Peyer's patch (tissue), 4 donors: ENCODE measurements at places on chromosomes 13 and 19.

- H3K27me3 ChIP-seq, result no peaks in the 10 kb centered on the region
- no peak overlapping the region for H3K4me3 ChIP-seq
Observed at GRCh38 chr13:68214691-68215415, 984.7 kb upstream of the PCDH9 start.

- H3K36me3 ChIP-seq, result no peaks in the 10 kb centered on the region
- H3K27ac ChIP-seq, result no peak overlapping the region
- no peak overlapping the region for H3K4me3 ChIP-seq
- no peaks in the 10 kb centered on the region for H3K4me1 ChIP-seq
- no peaks in the 10 kb centered on the region for H3K27me3 ChIP-seq
Observed at GRCh38 chr13:85700906-85701305, 98.3 kb downstream of the SLITRK6 start.

DNA sequence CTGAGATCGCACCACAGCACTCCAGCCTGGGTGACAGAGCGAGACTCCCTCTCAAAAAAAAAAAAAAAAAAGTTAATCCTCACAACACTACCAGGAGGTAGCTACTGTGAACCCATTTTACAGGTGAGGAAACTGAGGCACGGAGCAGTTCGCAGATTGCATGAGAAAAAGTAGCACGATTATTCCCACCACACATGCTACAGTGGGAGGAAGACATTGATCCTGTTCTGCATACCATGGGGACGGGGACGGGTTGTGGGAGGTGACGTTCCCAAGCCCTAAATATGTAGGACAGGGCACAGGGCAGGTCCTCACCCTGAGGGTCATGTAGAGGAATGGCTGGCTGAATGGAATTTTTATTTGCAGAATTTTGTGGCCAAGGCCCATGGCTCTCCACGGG is 23.7 kb downstream of the CLEC17A start:
- H3K4me3 ChIP-seq, result no peak overlapping the region
- H3K4me1 ChIP-seq, result no peaks in the 10 kb centered on the region
- H3K27me3 ChIP-seq, result no peaks in the 10 kb centered on the region

GRCh38 chr19:49327878-49328544 is 3.0 kb upstream of the SLC6A16 start:
- no peaks in the 10 kb centered on the region for H3K36me3 ChIP-seq
- H3K4me1 ChIP-seq, result peaks cover 13% of the 10 kb centered on the region
- no peaks in the 10 kb centered on the region for H3K27me3 ChIP-seq

DNA sequence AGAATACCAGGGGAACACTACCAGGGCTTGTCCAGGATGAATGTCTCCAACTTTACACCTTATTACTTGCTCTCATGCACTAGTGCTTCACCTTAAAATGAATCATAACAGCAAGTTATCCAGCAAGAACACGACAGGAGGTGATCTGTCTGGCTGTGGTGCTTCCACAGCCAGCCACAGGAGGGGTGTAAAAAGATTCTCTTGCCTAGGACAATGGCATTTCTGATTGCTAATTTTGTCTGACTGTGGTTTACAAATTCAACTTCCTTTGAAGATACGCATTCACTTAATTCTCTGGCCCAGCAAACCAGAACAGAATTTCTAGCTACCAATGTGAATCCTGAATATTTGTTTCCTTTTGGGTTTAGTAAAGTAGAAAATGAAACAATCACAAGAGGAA is 23.1 kb upstream of the COG3 start:
- no peaks in the 10 kb centered on the region for H3K4me1 ChIP-seq
- no peaks in the 10 kb centered on the region for H3K27me3 ChIP-seq
- no peak overlapping the region for H3K4me3 ChIP-seq
- no peak for DNase-seq

DNA sequence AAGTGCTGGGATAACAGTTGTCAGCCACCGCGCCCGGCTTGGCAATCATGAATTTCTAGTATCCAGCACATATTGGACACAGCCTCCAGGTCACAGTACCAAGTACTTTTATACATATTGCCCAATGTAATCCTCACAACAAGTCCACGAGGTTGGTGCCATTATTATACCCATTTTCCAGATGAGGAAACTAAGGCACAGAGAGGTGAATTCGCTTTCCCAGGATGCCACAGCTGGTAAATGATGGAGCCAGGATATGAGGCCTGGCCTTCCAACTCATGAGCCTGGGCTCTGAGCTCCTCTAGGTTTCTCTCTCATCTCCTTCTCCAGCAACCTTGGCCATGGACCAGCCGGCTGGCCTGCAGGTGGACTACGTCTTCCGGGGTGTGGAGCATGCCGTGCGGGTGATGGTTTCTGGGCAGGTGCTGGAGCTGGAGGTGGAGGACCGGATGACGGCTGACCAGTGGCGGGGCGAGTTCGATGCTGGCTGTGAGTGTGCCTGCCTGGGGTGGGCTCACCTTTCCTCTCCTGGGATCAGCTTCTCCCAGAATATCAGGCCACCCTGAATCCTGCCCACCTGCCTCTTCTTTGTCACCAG is 7.5 kb downstream of the CCDC61 start:
- no peak for DNase-seq
- H3K36me3 ChIP-seq, result no peaks in the 10 kb centered on the region
- no peak overlapping the region for H3K27ac ChIP-seq

GRCh38 chr19:55383279-55384130 is 587 bp downstream of the TMEM238 start:
- H3K4me3 ChIP-seq, result peak overlapping the region; percentile 78
- no peaks in the 10 kb centered on the region for H3K27me3 ChIP-seq
- H3K4me1 ChIP-seq, result peaks cover 8% of the 10 kb centered on the region
- H3K27ac ChIP-seq, result peak overlapping the region; percentile 85
- H3K36me3 ChIP-seq, result peaks cover 18% of the 10 kb centered on the region

GRCh38 chr13:97019236-97019635 is 25.0 kb upstream of the OXGR1 start:
- H3K27ac ChIP-seq, result no peak overlapping the region
- DNase-seq, result no peak
- no peaks in the 10 kb centered on the region for H3K27me3 ChIP-seq
- no peak overlapping the region for H3K4me3 ChIP-seq

GRCh38 chr13:46355088-46355468 is 32.0 kb downstream of the RUBCNL start:
- no peaks in the 10 kb centered on the region for H3K36me3 ChIP-seq
- H3K27ac ChIP-seq, result no peak overlapping the region
- no peak for DNase-seq
- H3K4me3 ChIP-seq, result no peak overlapping the region
- H3K4me1 ChIP-seq, result no peaks in the 10 kb centered on the region

DNA sequence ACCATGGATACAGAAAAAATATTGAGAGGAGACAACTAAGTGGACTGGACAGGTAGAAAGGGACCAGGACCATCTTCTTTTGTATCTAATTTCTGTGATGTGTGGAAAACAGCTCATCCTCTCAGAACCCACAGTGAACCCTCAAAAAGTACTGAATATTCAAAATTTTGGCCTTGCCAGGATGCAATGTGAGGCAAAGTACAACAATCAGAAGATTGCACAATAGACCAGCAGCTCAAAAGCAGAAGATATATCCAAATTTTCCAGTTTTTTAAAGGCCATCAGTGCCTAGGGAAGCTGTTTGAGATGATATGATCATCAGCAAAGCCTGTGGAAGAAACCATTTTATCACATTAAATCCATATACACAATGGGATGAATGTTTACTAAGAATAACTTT is 973.3 kb upstream of the MIR17HG start:
- no peaks in the 10 kb centered on the region for H3K36me3 ChIP-seq
- no peak for DNase-seq
- H3K4me3 ChIP-seq, result no peak overlapping the region

DNA sequence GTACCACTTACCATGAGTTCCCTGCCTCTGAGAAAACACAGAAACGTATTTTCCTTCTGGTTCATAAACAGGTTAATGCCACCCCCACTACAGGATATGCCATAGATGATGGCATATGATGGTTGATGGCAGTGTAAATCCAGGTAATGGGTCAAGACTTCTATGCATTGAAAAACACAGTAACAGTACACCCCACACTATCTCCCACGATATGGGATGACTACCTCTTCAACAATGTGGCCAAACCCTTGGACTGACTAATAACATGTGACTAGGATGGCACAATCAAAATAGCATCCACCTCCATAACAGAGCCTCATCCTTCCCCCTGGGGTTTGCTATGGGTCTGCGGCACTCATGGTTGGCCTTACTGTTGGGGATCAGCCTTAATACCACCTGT is 22.0 kb downstream of the ZNF235 start:
- no peaks in the 10 kb centered on the region for H3K36me3 ChIP-seq
- no peak overlapping the region for H3K27ac ChIP-seq
- no peak for DNase-seq
- H3K4me3 ChIP-seq, result no peak overlapping the region
- no peaks in the 10 kb centered on the region for H3K27me3 ChIP-seq

DNA sequence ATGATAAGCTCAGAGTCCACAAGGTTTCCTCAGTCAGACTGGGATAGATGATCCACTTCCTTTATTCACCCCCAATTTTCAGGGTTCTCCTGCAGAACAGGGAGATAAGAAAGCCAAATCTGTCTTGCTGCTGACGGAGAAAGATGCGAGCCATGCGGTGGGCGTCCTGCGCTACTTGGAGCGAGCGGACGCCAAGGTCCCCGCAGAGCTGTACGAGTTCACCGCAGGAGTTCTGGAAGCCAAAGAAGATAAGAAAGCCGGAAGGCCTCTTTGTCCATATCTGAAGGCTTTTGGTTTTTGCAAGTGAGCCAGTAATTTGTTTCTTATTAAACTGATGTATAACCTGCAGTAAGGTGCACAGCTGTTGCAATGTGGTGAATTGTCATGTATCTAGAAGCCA is 66.7 kb downstream of the SLC7A9 start:
- H3K4me3 ChIP-seq, result no peak overlapping the region
- no peak overlapping the region for H3K27ac ChIP-seq
- no peaks in the 10 kb centered on the region for H3K4me1 ChIP-seq
- no peaks in the 10 kb centered on the region for H3K36me3 ChIP-seq
- DNase-seq, result no peak

DNA sequence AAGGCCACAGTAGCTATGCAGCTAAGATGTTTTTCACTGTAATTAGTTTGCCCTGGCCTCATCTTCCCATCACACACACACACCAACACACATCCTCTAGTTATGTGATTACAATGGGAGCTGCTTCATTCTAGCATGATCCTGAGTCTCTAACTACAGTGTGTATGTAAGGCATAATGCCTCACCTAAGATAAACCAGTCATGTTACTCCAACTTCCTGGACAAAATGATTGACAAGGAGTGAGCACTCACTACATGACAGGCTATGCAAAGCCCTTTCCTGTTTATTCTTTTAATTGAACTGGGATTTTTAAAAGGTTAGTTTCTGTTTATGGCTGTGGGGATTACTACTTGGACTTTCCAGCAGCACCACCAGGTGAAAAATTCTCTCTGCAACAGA is 400.8 kb upstream of the ATXN8OS start:
- H3K4me1 ChIP-seq, result no peaks in the 10 kb centered on the region
- no peaks in the 10 kb centered on the region for H3K27me3 ChIP-seq
- DNase-seq, result no peak
- H3K36me3 ChIP-seq, result no peaks in the 10 kb centered on the region

GRCh38 chr13:31209172-31209840 is 9.5 kb downstream of the B3GLCT start:
- no peaks in the 10 kb centered on the region for H3K4me1 ChIP-seq
- no peaks in the 10 kb centered on the region for H3K27me3 ChIP-seq
- H3K4me3 ChIP-seq, result no peak overlapping the region
- H3K27ac ChIP-seq, result no peak overlapping the region
- H3K36me3 ChIP-seq, result no peaks in the 10 kb centered on the region

DNA sequence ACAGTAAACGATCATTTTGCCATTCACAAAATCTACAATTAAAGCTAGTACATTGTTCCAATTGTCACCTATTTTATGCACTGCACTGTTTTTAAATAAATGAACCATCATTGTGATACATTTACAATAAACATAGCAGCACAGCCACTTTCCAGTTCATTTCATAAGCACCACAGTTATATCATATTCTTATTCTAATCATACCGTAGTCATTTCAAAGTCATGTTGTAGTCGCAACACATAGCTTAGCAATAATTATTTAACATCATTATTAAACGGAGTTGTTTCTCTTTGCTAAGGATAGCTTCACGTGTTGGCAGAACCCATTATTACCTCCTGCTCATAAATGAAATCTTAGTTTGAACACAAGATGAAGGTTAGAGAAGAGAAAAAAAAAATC is 2.2 kb upstream of the PCDH9 start:
- no peak overlapping the region for H3K27ac ChIP-seq
- no peak for DNase-seq
- no peaks in the 10 kb centered on the region for H3K27me3 ChIP-seq
- H3K4me1 ChIP-seq, result peaks cover 4% of the 10 kb centered on the region
- H3K4me3 ChIP-seq, result no peak overlapping the region

DNA sequence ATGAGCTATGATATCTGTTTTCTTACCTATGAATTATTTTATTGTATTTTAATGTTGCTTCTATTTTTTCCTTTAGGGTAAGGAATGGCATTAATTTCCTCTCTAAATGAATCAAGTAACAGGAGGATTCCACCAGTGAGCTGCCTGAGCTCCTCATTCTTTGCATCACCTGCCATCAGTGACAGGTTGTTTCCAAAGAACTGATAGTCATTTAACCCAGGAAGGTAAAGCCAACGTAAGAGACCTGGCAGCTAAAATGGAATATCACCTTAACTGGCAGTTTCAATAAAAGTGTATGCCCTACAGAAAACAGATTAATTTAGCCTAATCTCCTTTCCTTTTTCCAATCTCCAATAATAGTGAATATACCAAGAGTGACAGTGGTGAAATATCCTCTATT is 812.0 kb downstream of the SLITRK5 start:
- no peaks in the 10 kb centered on the region for H3K27me3 ChIP-seq
- no peak overlapping the region for H3K4me3 ChIP-seq
- DNase-seq, result no peak
- no peaks in the 10 kb centered on the region for H3K4me1 ChIP-seq

DNA sequence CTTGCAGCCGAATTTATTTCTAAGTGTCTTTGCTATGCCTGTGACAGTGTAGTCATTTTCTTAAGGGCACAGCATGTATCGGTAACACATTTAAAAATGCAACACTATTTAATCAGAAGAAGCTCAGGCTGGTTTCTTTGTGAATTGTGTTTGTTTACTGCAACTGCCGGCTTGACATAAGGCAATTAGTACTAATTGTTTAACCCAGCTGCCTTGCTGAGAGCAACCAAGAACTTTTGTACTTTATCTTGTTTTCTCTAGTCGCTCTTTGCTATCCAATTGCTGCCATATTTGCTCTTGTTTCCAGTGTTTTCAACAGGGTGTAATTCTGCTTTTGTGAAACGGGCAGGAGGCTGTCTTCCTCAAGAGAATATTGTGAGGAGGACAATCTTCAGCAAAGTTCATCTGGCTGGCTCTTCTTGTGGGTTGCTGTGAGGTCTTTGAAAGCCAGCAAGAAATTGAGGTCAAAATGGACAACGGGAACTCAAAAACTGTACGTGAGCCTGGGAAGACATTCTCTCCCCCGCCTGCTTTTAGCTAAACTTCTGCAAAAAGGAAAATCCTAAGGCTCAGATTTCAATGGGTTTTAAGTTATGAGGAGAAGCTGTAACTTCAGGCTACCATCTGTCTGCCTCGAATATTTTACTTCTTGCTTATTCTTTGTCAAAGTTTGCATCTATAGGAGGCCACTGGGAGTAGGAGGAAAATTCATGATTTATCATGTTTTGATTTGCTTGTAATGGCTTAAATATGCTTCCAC is 75.8 kb upstream of the TSHZ3 start:
- H3K36me3 ChIP-seq, result no peaks in the 10 kb centered on the region
- no peaks in the 10 kb centered on the region for H3K27me3 ChIP-seq
- H3K27ac ChIP-seq, result no peak overlapping the region
- no peak overlapping the region for H3K4me3 ChIP-seq
- no peak for DNase-seq
- no peaks in the 10 kb centered on the region for H3K4me1 ChIP-seq

GRCh38 chr13:61247149-61247936 is 168.3 kb downstream of the PCDH20 start:
- H3K27ac ChIP-seq, result no peak overlapping the region
- no peaks in the 10 kb centered on the region for H3K36me3 ChIP-seq
- DNase-seq, result peak; percentile 19
- H3K4me1 ChIP-seq, result no peaks in the 10 kb centered on the region
